ENCODE measurements at places on chromosomes 12 and 14. TPM values are rescaled to one million over a fixed set of nuclear protein-coding genes. Genes with fewer than 3 reads are reported as not detected.

DNA sequence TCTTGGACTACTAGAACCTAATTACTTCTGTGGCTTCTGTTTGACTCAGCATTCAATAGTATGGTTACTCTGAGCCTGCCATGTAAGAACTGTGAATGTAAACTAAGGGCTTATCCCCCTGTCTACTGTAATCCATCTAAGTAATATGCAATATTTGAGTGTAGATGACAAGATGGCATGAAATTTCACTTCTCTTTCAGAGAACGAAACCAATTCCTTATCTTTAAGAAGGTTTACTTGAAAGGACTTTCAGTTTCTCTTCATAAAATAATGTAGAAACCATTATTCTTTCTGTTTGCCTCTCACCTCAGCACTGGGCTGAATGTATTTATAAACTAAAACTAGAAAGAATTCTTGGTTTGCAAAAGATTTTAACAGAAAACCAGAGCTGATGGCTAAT is 60.4 kb upstream of the ARID2 start:
- no peak for DNase-seq
- H3K4me3 ChIP-seq = no peak overlapping the region
- H3K4me1 ChIP-seq = peaks cover 32% of the 10 kb centered on the region
- no peaks in the 10 kb centered on the region for H3K27me3 ChIP-seq

- H3K4me1 ChIP-seq = peaks cover 6% of the 10 kb centered on the region
- peak overlapping the region; percentile 61 for H3K4me3 ChIP-seq
- peak; percentile 70 for DNase-seq
- peaks cover 97% of the 10 kb centered on the region for H3K27me3 ChIP-seq
Measured at GRCh38 chr14:20631023-20631879, 10.2 kb downstream of the OR6S1 start.

Gene SRGAP1
- 3.0 TPM for total RNA-seq

GRCh38 chr14:24879661-24880386 is 170.1 kb downstream of the STXBP6 start:
- no peak overlapping the region for H3K27ac ChIP-seq
- H3K27me3 ChIP-seq = no peaks in the 10 kb centered on the region
- H3K36me3 ChIP-seq = no peaks in the 10 kb centered on the region
- no peak overlapping the region for H3K4me3 ChIP-seq
- H3K4me1 ChIP-seq = peaks cover 8% of the 10 kb centered on the region

Gene GUCY2C
- not detected for total RNA-seq

DNA sequence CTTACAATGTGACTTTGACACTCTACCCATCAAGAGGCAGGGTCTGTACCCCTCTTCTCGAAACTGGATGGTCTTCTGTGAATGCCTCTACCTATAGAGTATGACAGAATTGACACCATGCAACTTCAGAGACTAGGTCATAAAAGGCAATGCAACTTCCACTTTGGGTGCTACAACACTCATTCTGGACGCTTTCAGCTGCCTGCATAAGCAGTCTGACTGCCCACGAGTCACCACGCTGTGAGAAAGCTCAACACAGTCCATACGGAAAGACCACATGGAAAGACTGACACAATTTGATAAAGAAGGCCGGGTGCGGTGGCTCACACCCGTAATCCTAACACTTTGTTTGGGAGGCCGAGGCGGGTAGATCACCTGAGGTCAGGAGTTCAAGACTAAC is 14.9 kb downstream of the SLC7A7 start:
- no peak for DNase-seq
- no peak overlapping the region for H3K27ac ChIP-seq
- H3K27me3 ChIP-seq = no peaks in the 10 kb centered on the region
- no peaks in the 10 kb centered on the region for H3K36me3 ChIP-seq
- no peaks in the 10 kb centered on the region for H3K4me1 ChIP-seq
- H3K4me3 ChIP-seq = no peak overlapping the region

GRCh38 chr14:104317492-104317805 is 179.1 kb downstream of the KIF26A start:
- H3K27ac ChIP-seq = no peak overlapping the region
- no peaks in the 10 kb centered on the region for H3K27me3 ChIP-seq
- no peak overlapping the region for H3K4me3 ChIP-seq
- peaks cover 3% of the 10 kb centered on the region for H3K4me1 ChIP-seq

DNA sequence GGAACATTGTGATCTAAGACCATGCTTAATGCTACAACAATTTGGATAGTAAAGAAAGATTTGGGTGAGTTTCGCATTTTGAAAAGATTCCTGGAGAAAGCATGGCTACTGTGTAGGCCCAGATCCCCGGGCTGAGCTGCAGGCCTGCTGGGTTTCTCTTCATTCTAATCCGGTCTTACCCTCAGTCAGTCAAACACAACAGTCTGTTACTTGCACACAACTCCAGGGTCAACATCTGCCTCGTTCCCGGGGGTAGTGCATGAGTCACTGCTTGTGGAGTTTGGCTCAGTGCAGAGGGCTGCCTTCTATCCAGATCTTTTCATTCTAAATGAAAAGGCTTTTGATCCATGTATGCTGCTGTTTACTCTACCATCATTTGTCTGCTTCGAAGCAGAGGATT is 60.4 kb upstream of the SEL1L start:
- no peak overlapping the region for H3K4me3 ChIP-seq
- DNase-seq = peak; percentile 64
- peaks cover 20% of the 10 kb centered on the region for H3K4me1 ChIP-seq
- H3K36me3 ChIP-seq = no peaks in the 10 kb centered on the region
- no peaks in the 10 kb centered on the region for H3K27me3 ChIP-seq
- no peak overlapping the region for H3K27ac ChIP-seq

GRCh38 chr14:65349100-65349499 is 63.4 kb upstream of the FUT8 start:
- no peaks in the 10 kb centered on the region for H3K4me1 ChIP-seq
- H3K36me3 ChIP-seq = no peaks in the 10 kb centered on the region
- H3K4me3 ChIP-seq = no peak overlapping the region
- DNase-seq = no peak
- no peaks in the 10 kb centered on the region for H3K27me3 ChIP-seq

DNA sequence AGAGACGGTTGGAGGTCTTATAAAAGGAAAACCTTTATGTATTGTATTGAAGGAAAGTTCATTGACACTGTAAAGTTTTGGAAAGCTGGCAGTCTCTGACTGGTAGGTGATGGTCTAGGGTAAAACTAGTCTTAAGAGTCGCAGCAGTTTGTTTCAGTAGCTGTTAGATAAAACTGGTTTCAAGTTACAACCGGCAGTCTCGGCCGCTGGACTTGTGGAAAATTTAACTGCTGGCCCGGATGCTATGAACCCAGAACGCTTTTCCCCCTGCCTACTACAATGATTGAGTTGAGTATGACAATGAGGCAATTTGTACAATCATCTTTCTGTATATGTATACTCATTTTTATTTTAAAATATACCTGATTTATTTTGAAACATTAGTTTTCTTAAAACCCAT is 1426.9 kb downstream of the AACS start:
- no peak for DNase-seq
- no peak overlapping the region for H3K27ac ChIP-seq
- H3K36me3 ChIP-seq = no peaks in the 10 kb centered on the region
- H3K4me3 ChIP-seq = no peak overlapping the region
- H3K27me3 ChIP-seq = no peaks in the 10 kb centered on the region

GRCh38 chr12:52242442-52243258 is 9.6 kb downstream of the KRT7 start:
- H3K27me3 ChIP-seq = no peaks in the 10 kb centered on the region
- no peak overlapping the region for H3K27ac ChIP-seq
- no peak overlapping the region for H3K4me3 ChIP-seq
- H3K4me1 ChIP-seq = no peaks in the 10 kb centered on the region

GRCh38 chr14:70624972-70625371 is 16.7 kb upstream of the TTC9 start:
- H3K27me3 ChIP-seq = no peaks in the 10 kb centered on the region
- H3K27ac ChIP-seq = no peak overlapping the region
- H3K4me3 ChIP-seq = no peak overlapping the region
- no peaks in the 10 kb centered on the region for H3K4me1 ChIP-seq
- no peak for DNase-seq

- peak; percentile 2 for DNase-seq
- H3K36me3 ChIP-seq = no peaks in the 10 kb centered on the region
- no peak overlapping the region for H3K27ac ChIP-seq
- no peaks in the 10 kb centered on the region for H3K27me3 ChIP-seq
- H3K4me1 ChIP-seq = no peaks in the 10 kb centered on the region
- H3K4me3 ChIP-seq = no peak overlapping the region
Measured at GRCh38 chr14:48991141-48991540, 595.0 kb downstream of the RPS29 start.

DNA sequence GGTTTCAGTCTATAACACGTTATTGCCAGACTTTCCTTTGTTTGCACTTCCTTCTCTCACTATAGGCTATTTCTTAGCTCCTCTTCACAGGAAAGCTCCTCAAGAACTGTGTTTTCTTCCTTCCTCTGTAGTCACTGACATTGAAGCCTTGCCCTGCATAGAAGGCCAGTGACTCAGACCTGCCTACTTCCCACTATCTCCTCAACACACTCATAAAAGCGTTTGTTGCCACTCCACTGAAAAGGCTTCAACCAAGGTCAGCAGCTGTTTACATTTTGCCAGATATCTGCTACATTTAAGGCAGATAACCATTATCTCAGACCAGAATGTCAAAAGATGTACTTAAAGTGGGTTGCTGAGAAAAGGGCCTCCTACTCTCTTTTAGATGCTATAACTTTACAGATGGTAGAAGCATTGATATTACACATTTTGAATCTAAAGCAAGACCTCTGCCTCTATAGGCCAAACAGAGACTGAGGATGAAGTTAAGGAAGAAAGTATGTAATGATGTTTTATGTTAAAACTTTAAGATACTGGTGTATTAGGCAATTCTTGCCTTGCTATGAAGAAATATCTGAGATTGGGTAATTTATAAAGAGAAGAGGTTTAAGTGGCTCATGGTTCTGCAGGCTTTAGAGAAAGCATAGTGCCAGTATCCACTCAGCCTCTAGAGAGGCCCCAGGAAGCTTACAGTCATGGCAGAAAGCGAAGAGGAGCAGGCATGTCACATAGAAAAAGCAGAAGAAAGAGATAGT is 233.3 kb upstream of the FLRT2 start:
- no peaks in the 10 kb centered on the region for H3K36me3 ChIP-seq
- no peaks in the 10 kb centered on the region for H3K27me3 ChIP-seq
- H3K4me1 ChIP-seq = no peaks in the 10 kb centered on the region
- no peak overlapping the region for H3K4me3 ChIP-seq

DNA sequence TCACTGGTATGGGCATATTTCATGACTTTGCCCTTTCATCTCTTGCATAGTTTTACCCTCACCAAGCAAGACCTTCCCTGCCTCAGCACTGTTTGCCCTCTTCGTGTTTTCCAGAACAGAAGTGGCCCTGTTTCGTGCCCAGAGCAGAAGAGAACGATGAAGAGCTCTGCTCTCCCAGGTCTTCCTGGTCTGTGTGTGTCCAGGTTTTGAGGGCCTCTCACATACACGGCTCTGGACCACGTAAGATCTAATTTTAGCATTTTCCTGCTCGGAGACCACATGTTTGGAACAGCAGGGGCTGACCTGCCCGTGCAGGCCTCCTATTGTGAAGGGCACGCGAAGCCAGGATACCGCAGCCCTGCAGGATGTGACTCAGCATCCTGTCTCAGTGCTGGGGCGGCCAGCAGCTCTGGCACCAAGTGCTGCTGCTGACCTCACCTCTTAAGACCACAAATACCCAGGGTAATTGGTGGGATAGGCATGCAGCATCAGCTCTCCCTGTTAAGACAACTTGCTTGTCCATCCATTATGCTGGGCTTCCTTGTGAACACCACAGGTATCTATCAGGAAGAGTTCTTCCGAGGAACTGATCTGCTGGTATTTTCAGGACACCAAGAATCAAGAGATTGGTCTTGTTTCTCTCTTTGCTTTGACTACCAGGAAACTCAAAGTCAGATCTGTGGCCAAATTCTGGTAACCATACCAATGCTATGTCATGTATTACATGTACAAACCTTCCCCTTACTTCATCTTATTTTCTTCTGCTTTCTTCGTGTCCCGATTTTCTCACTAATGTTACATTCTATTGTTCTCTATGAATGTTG is 19.0 kb downstream of the SSH1 start:
- H3K27me3 ChIP-seq = no peaks in the 10 kb centered on the region
- no peak overlapping the region for H3K4me3 ChIP-seq
- no peak overlapping the region for H3K27ac ChIP-seq
- no peaks in the 10 kb centered on the region for H3K36me3 ChIP-seq

DNA sequence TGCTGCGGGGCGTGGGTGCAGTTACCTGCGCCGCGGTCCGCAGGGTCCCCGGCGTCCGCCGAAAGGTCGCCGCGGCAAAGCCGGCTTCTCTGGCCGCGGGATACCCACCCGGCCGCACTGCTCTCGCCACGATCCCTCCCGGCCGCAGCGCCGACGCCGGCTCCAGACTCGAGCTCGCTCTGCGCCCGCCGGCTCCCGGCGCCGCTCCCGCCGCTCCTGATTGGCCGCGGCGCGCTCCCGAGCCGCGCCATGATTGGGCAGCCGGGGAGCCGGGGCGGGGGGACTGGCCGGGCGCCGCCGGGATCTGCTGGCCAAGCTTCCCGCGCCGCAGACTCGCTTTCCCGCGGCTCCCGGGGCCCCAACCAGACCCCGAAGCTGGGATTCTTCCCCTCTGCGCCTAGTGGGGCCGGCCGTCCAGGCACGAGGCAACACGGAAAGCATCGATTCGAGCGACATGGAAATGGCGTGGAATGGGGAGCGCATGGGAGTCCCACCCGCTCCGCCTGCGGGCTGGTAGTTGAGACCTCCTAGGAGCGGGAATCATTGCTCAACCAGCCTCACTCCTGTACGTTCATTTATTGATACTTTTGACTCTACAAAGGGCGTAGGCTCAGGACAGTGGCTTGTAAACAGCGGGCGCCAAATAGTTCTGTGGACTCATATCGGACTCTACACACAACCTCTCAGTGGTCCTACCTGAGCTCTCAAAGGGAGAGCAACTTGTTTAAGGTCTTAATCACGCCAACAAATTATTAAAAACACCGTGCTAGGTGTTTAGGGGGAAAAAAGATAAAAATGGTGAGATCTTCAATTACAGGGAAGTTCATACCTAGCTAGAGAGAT is 36.4 kb upstream of the STON2 start:
- no peaks in the 10 kb centered on the region for H3K36me3 ChIP-seq
- no peak overlapping the region for H3K27ac ChIP-seq

Gene STYK1
- total RNA-seq = 0.15 TPM

- no peaks in the 10 kb centered on the region for H3K4me1 ChIP-seq
- no peak overlapping the region for H3K27ac ChIP-seq
- H3K4me3 ChIP-seq = no peak overlapping the region
- DNase-seq = peak; percentile 78
- H3K36me3 ChIP-seq = no peaks in the 10 kb centered on the region
- H3K27me3 ChIP-seq = peaks cover 58% of the 10 kb centered on the region
Measured at GRCh38 chr14:21734457-21735074, 60.9 kb upstream of the OR4E1 start.

DNA sequence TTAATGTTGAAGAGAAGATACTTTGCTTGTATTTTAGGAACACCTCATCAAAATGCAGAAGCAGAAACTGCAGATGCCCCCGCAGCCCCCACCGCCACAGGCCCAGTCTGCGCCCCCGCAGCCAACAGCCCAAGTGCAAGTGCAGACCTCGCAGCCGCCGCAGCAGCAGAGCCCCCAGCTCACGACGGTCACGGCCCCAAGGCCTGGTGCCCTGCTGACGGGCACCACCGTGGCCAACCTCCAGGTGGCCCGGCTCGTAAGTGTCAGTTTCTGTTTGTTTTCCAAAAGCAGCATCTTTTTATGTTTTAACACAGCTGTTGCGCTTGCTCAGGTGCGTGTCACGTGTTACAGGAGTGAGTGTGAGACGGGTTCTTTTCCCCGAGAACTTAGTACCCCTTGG is 79.5 kb downstream of the DDX51 start:
- H3K4me3 ChIP-seq = no peak overlapping the region
- no peaks in the 10 kb centered on the region for H3K36me3 ChIP-seq
- DNase-seq = no peak
- H3K27ac ChIP-seq = no peak overlapping the region
- no peaks in the 10 kb centered on the region for H3K27me3 ChIP-seq
- H3K4me1 ChIP-seq = no peaks in the 10 kb centered on the region

Gene AGAP2
- 1.7 TPM for total RNA-seq
